CD4-positive, alpha-beta T cell treated with Interleukin-17A for 1 hour (primary cell): ENCODE measurements at places on chromosomes 6 and 20.

DNA sequence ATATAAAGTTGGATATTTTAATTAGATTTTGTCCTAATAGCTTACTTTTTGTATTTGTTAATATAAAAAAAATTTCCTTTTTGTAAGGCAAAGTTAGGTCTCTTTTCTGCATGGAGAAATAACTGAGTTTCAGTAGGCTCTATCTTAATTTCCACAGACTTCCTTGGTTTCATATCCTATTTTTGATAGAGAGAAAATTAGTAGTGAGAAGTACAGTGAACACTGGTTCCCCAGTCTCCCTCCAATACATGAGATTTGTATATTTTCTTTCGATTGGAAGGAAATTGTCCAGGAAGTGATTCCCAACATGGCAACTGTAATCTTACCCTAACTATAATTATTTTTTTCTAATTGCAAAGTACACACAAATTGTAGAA lies 26.4 kb downstream of the TRIM27 start:
- no peak for DNase-seq

DNA sequence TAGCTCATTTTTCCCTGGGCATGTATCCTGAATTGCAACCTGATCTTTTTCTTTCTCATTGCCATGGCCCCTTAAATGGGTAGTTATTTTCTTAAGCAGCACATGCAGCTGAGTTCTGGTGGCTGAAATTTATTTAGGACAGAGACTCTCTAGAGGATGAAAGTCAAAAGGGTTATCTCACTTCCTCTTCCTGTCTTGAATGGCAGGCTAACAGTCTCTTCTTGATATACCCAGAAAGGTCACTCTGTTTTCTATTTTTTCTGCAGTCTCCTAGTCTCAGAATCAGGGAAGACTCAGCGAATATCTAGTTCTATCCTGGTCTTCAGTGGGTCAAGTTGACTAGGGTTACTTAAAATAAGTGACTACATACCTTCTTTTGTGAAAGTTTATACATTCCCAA lies 243.3 kb downstream of the EPHA7 start:
- DNase-seq = no peak

DNA sequence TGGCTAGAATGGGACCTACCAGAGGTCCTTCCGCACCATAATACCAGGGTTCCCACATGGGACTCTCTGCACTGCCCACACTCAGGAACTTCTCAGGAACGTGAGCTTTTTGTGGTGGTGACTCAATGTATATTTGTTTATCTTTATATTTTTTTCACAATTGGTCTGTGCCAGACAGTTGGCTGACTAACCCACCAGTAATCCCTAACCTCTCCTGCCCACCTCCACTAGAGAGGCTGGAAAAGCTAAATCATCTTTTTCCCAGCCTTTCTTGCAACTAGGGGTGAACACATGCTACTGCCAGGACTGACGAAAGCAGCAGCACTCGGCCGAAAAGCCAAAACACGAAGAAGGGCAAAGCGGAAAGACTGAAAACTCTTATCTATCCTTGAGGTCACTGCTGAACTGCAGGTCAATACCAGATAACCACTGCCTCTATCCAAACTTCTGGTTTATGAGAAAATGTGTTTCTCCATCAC lies 112.9 kb downstream of the TRERF1 start:
- DNase-seq = no peak

DNA sequence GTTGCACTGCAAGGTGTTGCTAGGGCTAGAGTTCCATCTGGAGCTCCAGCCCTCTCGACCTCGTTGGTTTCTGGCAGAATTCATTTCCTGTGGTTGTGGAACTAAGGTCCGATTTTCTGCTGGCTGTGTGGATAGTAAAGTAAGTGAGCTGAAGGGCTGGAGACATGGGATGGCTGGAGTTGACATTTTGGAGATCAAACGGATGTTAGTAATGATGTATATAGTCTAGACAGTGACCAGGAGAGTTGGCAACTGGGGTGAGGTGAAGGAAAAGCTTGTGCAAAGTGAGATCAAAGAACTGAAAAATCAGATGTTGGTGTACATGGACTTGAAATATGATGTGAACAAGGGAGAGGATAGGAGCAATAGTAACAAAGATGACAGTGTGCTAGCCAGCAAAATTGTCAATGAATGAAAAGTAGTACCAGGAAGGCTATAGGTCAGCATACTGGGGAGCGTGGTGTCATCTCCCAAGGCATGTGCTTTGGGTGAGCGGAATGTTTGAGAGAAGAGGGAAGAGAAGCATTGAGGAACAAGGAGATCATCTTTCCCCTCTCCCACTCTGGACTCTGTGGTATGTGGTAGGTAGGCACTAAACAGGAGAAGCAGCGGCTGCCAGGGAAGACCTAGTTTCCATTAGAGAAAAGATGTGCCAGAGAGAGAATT lies 7.8 kb downstream of the QRSL1 start:
- DNase-seq = no peak

GRCh38 chr6:118859517-118860064 lies 34.4 kb upstream of the ASF1A start:
- no peak for DNase-seq

GRCh38 chr6:39657355-39658135 lies 67.7 kb downstream of the KIF6 start:
- DNase-seq = no peak

DNA sequence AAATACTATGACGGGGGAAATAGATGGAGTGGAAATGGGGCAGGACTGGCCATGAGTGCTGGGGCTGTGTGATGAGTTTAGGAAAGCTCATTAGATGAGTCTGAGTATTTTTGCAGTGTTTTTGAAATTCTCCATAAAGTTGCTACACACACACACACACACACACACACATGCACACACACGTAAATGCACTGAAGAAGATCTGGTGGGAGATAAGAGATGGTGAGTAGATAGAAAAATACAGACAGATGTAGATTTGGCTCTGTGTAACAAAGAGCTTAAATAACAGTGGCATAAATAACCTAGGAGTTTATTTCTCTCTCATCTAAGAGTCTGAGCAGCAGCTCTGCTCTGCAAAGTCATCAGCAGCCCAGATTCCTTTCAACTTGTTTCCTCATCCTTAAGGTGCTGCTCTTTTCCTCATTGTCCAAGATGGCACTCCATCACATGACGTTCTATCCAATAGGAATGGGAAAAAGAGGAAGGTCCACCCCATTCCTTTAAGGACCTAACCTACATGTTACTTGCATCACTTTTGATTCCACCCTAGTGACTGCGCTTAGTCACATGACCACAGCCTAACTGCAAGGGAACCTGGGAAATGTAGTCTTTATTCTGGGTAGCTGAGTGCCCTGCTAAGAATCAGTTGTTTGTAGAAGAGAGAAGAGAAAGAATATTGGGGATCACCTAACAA lies 76.4 kb downstream of the EYA2 start:
- DNase-seq = peak; percentile 34

GRCh38 chr20:62219101-62219991 lies 732 bp downstream of the HRH3 start:
- DNase-seq = no peak

GRCh38 chr6:77425671-77426070 lies 37.6 kb downstream of the HTR1B start:
- DNase-seq = no peak

GRCh38 chr6:32244946-32245398 lies 21.1 kb upstream of the NOTCH4 start:
- peak; percentile 76 for DNase-seq

DNA sequence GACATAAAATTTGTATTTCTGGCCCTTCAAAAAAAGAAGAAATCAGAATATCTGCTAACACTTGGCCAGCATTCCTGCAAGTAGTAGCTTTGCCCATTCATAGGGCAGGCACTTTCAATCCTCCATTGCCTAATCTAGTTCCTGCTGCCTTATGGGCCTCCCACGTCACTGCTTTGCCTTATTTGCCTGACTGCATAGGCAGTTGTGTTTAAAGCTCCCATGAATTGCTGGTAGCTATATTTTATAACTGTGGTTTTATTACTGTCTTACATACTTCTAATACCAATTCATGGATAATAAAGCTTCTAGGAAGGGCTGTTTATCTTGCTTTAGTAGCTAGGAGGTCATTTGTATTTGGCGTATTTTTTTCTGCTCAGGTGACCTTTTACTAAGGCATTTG lies 7.7 kb upstream of the SLC35A1 start:
- DNase-seq = no peak

GRCh38 chr20:25257756-25258475 lies 10.0 kb downstream of the PYGB start:
- no peak for DNase-seq

DNA sequence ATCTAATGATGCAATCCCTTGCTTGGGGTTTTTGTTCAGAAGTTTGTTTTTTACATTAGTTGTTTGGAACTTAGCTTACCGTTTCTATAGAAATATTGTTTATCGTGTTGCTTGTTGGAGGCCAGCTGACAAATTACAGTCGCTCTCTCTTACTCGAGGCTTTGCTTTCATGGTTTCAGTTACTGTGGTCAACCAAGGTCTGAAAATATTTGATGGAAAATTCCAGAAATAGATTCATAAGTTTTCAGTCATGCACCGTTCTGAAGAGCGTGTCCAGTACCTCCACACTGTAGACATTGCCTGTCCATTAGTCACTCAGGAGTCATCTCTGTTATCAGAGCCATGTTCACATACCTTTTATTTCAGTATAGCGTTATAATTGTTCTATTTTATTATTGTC lies 47.9 kb downstream of the DEK start:
- no peak for DNase-seq

DNA sequence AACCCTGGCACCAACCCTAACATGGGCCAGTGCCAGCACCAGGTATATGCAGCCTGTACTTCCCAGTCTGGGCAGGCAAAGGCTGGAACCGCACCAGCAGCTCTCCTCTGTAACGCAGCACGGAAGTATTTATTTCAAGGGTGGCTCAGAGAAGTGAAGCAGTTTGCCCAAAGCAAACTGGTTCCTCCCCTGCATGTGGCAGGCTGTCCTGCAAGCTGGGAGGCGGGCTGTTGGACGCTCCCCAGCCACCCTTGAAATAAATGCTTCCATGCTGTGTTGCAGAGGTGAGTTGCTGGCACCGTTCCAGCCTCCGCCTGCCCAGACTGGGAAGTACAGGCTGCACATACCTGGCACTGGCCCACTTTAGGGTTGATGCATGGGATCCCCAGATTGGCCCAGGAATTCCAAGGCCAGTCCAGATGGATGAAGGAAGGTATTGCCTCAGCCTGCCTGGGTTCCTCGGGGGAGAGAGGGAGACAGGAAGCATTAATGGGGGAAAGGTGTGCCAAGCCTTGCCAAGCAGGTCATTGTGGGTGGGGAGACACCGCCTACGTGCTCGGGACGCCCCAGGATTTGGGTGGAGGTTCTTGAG lies 49.8 kb downstream of the PPARD start:
- no peak for DNase-seq

GRCh38 chr6:52575502-52575892 lies 1.4 kb downstream of the TRAM2 start:
- no peak for DNase-seq

DNA sequence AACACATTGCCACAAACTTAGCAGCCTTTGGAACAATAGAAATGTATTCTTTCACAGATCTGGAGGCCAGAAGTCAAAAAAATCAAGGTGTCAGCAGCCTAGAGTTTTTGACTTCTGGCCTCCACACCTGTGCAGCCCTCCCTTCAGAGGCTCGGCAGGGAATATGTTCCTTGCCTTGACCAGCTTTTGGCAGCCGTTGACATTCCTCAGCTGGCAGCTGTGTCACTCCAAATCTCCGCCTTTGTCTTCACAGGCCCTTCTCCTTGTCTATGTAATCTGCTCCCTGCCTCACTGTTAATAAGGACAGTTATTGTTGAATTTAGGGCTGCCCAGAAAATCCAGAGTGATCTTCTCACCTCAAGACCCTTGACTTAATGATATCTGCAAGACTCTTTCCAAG lies 17.2 kb upstream of the AHI1 start:
- no peak for DNase-seq

- no peak for DNase-seq
Measured at GRCh38 chr6:170393807-170394399, 87.3 kb downstream of the FAM120B start.

DNA sequence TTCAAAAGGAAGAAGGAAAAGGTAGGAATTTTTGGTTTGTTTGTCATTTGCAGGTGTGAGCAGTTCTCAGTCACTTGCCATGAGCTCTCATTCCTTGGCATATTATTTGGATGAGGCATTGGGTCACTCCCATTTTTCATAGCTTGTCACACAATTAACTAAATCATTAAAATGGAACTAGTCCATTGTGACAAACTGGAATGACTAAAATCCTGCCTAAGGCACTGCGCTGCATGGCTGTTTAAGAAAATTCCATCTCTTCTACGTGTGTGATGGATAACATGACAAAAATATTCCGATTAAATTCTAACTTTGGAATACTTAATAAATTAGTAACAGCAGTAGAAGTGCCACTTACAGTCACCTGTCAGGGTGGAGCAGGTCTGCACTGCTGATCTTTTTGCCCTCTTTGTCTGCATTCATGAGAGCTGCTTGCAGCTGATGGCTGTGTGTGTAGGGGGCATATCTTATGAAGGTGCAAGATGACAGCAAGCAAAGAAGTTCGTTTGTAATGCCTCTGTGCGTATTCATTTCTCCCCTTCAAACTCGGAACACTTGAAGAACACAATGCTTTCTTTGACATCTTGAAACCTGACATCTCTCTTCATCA lies 1292.6 kb upstream of the MAP3K7 start:
- DNase-seq = no peak

DNA sequence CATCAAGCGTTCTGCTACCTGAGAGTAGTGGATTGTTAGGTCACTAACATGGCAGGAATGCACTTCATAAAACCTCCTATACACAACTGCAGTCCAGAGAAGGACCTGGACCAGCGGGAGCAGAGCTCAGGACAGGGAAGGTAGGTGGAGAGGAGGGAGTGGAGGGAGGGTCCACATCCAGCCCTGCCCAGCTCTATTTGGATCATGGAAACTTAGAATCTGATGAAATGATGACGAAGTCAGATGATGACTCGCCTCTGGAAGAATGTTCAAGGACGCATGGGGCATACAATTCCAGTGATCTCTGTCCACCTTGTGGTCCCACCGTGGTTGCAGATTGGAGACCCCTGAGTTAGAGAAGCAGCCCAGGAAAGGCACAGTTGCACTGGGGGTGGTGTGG lies 68.8 kb downstream of the CLIC5 start:
- no peak for DNase-seq

DNA sequence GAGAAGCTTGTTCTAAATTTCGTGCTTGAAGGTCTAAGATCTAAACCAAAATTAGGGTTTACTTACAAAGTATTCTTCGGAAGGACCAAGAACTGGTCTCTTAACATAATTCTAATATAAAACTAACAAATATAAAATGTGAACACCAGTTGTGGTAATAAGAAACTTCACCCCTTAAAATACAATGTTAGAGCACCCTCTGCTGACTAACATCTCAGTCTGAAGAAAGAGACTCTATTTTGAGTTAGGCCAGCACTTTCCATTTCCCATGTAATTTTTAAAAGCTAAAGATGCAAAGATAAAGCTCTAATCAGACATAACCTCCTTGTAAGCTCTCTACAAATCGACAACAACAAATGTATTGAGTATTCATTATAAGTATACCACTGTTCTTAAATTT lies 24.6 kb downstream of the ATG5 start:
- DNase-seq = peak; percentile 55

DNA sequence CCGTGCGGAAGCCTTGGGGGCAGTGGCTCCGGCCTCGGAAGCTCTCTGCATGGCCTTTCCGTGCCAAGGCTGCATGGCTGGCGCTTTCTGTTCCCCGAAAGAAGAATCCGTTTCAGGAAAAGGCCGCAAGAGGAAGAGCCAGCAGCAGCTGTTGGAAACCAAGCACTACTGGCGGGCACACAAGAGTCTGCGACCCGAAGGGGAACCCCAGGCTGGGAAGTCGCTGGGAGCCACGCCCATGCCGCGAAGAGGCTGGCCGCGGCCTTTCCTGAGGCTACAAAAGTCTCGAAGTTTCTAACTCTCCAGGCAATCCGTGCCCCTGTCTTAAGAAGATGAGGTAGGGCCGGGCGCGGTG lies at the start of gene CGAS:
Gene CGAS, minus strand, starts transcription at position 191 of the 355 bp plus-strand sequence. Its CDS starts 116 bp downstream, at position 75.
- DNase-seq = peak; percentile 87

GRCh38 chr6:93407186-93407585 lies 12.2 kb downstream of the EPHA7 start:
- DNase-seq = no peak
